ENCODE measurements at places on chromosomes 11 and 22. TPM values are rescaled to one million over a fixed set of nuclear protein-coding genes. Genes with fewer than 3 reads are reported as not detected.

- no peaks in the 10 kb centered on the region for H3K36me3 ChIP-seq
- DNase-seq, result no peak
- no peaks in the 10 kb centered on the region for H3K27me3 ChIP-seq
Observed at GRCh38 chr11:44270403-44271273, 39.3 kb downstream of the ALX4 start.

GRCh38 chr11:44090539-44090938, 4.9 kb upstream of the EXT2 start:
- peaks cover 20% of the 10 kb centered on the region for H3K4me1 ChIP-seq
- no peak overlapping the region for H3K27ac ChIP-seq
- no peak for DNase-seq
- H3K27me3 ChIP-seq, result no peaks in the 10 kb centered on the region
- peaks cover 5% of the 10 kb centered on the region for H3K36me3 ChIP-seq

DNA sequence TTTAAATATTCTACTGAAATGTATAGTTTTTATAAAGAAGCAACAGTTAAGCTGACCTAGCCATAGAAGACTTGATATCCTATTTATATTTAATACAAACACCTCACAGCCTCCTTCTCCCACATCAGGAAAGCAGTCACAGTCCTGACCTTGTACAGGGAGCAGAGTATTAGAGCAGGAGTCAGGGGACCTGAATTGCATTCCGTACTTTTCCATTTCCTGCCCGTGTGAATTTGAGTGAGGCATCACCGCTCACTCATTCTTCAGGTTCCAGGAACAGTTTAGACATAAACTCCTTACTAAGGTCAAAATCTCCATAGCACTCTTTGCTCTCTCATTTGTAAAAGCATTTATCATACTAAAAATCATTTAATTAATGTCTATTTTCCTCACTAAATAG, 482.5 kb upstream of the FAT3 start:
- DNase-seq, result no peak
- no peak overlapping the region for H3K4me3 ChIP-seq
- H3K27me3 ChIP-seq, result no peaks in the 10 kb centered on the region
- H3K27ac ChIP-seq, result no peak overlapping the region

DNA sequence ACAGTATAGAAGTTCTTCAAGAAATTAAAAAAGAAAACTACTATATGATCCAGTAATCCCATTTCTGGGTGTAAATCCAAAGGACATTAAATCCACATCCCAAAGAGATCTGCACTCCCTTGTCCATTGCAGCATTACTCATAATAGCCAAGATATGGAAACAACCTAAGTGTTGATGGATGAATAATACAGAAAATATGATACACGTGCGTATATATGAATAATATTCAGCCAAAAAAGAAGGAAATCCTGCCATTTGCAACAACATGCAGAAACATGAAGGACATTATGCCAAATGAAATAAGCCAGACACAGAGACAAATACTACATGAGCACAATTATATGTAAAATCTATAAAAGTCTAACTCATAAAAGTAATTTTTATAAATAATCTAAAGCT, 306.3 kb upstream of the ANO3 start:
- no peak for DNase-seq
- no peak overlapping the region for H3K4me3 ChIP-seq
- H3K27me3 ChIP-seq, result no peaks in the 10 kb centered on the region
- H3K4me1 ChIP-seq, result no peaks in the 10 kb centered on the region
- H3K27ac ChIP-seq, result no peak overlapping the region
- H3K36me3 ChIP-seq, result no peaks in the 10 kb centered on the region

DNA sequence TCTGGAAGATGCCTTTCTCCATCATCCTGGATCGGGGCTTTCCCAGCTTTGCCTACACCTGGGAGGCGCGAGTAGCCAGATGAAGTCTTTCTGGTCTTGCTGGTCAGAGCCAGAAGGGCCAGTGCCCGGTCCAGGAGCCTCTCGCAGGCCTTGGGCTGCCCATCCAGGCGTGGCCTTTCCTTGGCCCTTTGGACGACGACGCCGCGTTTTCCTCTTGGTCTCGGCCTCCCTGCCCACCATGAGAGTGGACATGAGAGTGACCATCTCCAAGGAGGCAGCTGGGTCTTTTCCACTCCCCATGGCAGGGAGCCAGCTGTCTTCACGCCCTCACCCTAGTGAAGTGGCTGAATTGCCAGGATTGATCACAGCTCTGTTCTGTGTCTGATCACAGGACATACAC, 3.5 kb downstream of the PTDSS2 start:
- peaks cover 3% of the 10 kb centered on the region for H3K36me3 ChIP-seq
- H3K4me3 ChIP-seq, result no peak overlapping the region
- no peak overlapping the region for H3K27ac ChIP-seq
- no peaks in the 10 kb centered on the region for H3K27me3 ChIP-seq
- DNase-seq, result no peak

DNA sequence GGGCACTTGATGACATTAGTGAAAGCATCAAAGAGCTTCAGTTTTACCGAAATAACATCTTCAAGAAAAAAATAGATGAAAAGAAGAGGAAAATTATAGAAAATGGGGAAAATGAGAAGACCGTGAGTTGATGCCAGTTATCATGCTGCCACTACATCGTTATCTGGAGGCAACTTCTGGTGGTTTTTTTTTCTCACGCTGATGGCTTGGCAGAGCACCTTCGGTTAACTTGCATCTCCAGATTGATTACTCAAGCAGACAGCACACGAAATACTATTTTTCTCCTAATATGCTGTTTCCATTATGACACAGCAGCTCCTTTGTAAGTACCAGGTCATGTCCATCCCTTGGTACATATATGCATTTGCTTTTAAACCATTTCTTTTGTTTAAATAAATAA, 10.6 kb downstream of the REXO2 start:
- peaks cover 8% of the 10 kb centered on the region for H3K36me3 ChIP-seq
- no peak overlapping the region for H3K4me3 ChIP-seq
- DNase-seq, result no peak
- H3K4me1 ChIP-seq, result peaks cover 9% of the 10 kb centered on the region
- H3K27ac ChIP-seq, result no peak overlapping the region

DNA sequence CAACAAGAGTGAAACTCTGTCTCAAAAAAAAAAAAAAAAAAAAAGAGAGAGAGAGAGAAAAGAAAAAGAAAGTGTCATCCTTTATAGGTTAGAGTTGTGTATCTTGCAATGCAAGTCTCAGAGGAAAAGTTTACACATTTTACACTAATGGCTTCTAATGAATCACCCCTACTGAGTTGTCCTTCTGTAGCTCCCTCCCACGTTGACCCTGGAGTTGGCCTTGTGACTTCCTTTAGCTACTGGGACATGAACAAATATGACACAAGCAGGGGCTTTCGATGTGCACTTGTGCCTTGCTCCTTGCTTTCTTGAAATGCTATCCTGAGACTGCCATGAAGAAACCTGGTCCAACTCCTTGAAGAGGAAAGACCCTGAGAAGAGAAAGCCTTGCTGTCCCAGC, 2.4 kb upstream of the SMCO4 start:
- no peak overlapping the region for H3K4me3 ChIP-seq
- H3K36me3 ChIP-seq, result no peaks in the 10 kb centered on the region
- peaks cover 32% of the 10 kb centered on the region for H3K4me1 ChIP-seq

GRCh38 chr11:63870351-63871140, 31.6 kb downstream of the MARK2 start:
- H3K27me3 ChIP-seq, result no peaks in the 10 kb centered on the region

- H3K27me3 ChIP-seq, result no peaks in the 10 kb centered on the region
- H3K36me3 ChIP-seq, result no peaks in the 10 kb centered on the region
- H3K4me3 ChIP-seq, result no peak overlapping the region
- H3K27ac ChIP-seq, result no peak overlapping the region
Observed at GRCh38 chr11:68168694-68169093, 44.4 kb downstream of the KMT5B start.

DNA sequence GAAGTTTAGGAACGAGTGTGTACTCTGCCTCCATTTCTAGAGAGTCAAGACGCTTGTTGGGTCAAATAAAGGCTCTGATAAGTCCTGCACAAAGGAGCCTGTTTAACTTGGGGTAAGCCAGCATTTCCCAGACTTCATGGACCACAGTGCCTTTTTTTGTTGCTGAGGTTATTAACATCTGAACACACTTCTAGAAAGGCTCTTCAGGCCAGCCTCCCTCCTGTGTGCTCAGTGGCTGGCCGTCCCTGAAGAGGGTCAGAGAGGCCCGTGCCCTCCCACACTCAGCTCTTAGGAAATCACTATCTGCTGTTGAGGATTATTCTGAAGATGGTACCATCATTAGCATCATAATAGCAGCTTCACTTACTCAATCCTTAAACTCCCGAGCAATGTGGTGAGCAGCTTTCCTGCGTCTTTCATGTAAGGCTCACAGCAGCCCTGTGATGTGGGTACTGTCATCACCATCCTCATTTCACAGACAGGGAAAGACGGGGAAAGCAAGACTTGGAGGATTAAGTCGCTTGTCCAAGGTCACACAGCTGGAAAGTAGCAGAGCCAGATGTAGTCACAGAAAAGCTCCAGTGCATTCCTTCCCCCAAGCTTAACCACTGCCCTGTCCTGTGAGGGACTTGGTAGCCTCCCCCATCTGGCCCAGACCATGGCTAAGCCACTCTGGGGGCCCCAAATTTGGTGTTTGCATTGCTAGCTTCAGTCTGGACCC, 71.3 kb downstream of the TSPAN18 start:
- DNase-seq, result no peak
- no peak overlapping the region for H3K27ac ChIP-seq
- H3K4me3 ChIP-seq, result no peak overlapping the region
- no peaks in the 10 kb centered on the region for H3K27me3 ChIP-seq
- no peaks in the 10 kb centered on the region for H3K4me1 ChIP-seq

The BDNF gene
- total RNA-seq, result not detected

The MISFA gene
- total RNA-seq, result 1.0 TPM

The MUC5AC gene
- total RNA-seq, result not detected

The FXYD6 gene
- 0.25 TPM for total RNA-seq

The CHRNA10 gene
- total RNA-seq, result 1.9 TPM

The PATE3 gene
- total RNA-seq, result not detected

The MYOD1 gene
- total RNA-seq, result not detected

The PLAAT5 gene
- total RNA-seq, result 2.8 TPM

Data from activated T-cell treated with anti-CD3 and anti-CD28 coated beads, Interleukin-2, amount 50 U/mL, for 72 hours (primary cell).